Lower lobe of right lung (tissue), 2 donors: ENCODE measurements at places on chromosomes 2 and 18.

GRCh38 chr2:204669382-204669781 is 124.1 kb downstream of the PARD3B start:
- H3K4me3 ChIP-seq, result no peak overlapping the region
- H3K4me1 ChIP-seq, result peaks cover 13% of the 10 kb centered on the region
- no peak overlapping the region for H3K27ac ChIP-seq
- DNase-seq, result no peak
- no peaks in the 10 kb centered on the region for H3K36me3 ChIP-seq

GRCh38 chr2:55175254-55176093 is 56.6 kb downstream of the CLHC1 start:
- no peak overlapping the region for H3K27ac ChIP-seq
- H3K4me3 ChIP-seq, result no peak overlapping the region

DNA sequence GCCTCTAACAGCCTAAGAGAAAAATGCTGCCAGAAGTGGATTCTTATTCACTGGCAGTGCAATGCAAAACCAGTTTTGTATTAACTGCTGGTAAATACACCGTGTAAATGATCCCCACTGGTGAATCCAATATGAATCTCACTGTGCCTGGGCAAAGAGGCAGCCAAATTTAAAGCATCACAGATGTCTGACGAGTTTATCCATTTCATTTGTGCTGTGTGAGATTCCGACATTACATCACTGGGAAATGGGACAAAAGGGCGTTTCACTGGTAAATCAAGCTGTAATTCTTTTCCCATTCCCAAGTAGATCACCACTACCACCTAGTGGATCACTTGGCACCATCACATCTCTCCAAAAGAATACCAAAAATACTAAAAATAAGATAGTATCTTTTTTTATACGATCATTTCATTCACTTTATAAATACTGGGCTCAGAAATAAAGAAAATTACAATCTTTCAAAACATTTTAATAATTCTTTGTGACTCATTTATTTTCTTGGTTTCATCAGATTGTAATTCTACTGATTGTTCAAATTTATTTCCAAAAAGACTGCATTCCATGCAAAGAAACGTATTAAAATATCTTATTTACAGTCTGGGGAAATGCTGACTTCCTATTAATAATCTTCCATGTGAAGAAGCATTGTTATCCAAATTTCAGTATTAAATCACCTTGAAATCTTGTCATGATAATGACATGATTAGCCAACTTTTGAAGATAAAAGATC is 125.6 kb downstream of the GRB14 start:
- no peak overlapping the region for H3K27ac ChIP-seq
- no peaks in the 10 kb centered on the region for H3K27me3 ChIP-seq
- H3K4me3 ChIP-seq, result no peak overlapping the region
- H3K36me3 ChIP-seq, result no peaks in the 10 kb centered on the region

GRCh38 chr2:102304711-102305611 is 6.4 kb upstream of the IL1RL1 start:
- H3K27me3 ChIP-seq, result peaks cover 3% of the 10 kb centered on the region
- no peaks in the 10 kb centered on the region for H3K36me3 ChIP-seq
- no peak overlapping the region for H3K4me3 ChIP-seq
- no peak for DNase-seq
- no peaks in the 10 kb centered on the region for H3K4me1 ChIP-seq

GRCh38 chr2:103353774-103354173 is 591.9 kb downstream of the TMEM182 start:
- H3K27me3 ChIP-seq, result no peaks in the 10 kb centered on the region
- no peak overlapping the region for H3K4me3 ChIP-seq
- DNase-seq, result no peak
- H3K4me1 ChIP-seq, result no peaks in the 10 kb centered on the region
- no peak overlapping the region for H3K27ac ChIP-seq

GRCh38 chr2:241730671-241731293 is 3.6 kb upstream of the D2HGDH start:
- no peak overlapping the region for H3K4me3 ChIP-seq
- peaks cover 16% of the 10 kb centered on the region for H3K4me1 ChIP-seq
- no peak for DNase-seq
- no peaks in the 10 kb centered on the region for H3K27me3 ChIP-seq

DNA sequence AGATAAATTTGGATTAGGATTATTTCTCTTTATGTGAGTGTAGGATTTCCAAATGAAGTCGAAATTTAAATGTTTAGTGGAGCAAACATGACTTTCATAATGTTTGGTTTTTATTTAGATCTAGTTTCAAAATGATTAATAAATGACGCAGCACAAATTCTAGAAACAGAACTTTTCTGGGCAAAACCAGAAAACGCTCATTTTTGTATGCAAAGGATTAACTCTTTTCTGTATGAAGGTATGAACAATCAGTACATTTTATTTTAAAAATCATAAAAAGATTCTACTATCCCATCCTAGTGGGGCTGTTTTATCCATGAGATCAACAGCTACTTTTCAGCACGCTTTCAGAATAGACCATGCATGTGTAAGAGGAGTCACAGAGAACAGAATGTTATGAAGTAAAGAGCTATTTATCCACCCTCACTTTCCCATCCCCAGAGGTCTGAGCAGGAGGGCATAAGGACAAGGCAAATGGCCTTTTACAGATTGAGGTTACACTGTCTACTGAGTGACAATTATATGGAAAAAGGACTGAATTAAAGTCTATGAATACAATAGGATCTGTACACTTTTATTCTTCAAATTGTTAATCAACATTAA is 270.8 kb downstream of the ZEB2 start:
- no peaks in the 10 kb centered on the region for H3K27me3 ChIP-seq
- H3K27ac ChIP-seq, result peak overlapping the region; percentile 27
- no peaks in the 10 kb centered on the region for H3K4me1 ChIP-seq

DNA sequence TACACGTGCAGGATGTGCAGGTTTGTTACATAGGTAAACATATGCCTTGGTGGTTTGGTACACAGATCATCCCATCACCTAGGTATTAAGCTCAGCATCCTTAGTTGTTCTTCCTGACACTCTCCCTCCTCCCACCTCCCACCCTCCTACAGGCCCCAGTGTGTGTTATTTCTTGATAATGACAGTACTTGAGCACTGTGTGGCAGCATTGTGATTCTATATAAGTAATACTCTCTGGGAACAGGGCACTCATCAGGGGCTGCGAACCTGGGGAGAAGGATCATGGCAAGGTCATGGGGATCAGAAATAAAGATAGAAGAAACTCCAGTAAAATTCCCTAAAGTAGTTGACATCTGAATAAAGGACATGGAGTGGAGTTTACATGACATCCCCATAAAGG is 1256.2 kb upstream of the CRIM1 start:
- no peak for DNase-seq
- no peak overlapping the region for H3K4me3 ChIP-seq
- no peaks in the 10 kb centered on the region for H3K36me3 ChIP-seq

DNA sequence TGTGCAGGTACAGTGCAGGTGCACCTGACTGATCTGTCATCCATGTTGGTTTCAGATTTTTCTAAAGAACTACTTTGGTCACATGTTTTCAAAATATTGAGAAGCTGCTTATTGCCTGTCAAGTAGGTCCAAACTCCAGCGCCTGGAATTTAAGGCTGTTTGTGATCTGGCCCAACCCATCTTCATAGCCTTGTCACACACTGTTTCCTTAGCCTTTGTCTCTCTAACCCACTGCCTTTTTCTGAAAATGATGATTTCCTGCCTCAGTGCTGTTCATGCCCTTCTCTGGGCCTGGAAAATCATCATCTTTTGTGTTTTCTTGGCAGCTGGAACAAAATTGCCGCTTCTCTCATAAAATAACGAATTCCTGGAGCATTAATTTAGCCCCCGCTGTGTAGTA is 7.2 kb downstream of the LIMS1 start:
- H3K27me3 ChIP-seq, result no peaks in the 10 kb centered on the region
- no peak overlapping the region for H3K27ac ChIP-seq

- H3K27me3 ChIP-seq, result no peaks in the 10 kb centered on the region
- DNase-seq, result no peak
- H3K36me3 ChIP-seq, result no peaks in the 10 kb centered on the region
- H3K27ac ChIP-seq, result no peak overlapping the region
These were observed 119.3 kb upstream of the GYPC start for GRCh38 chr2:126536605-126537200.

GRCh38 chr2:84441036-84441435 is 18.0 kb downstream of the SUCLG1 start:
- no peak overlapping the region for H3K27ac ChIP-seq

DNA sequence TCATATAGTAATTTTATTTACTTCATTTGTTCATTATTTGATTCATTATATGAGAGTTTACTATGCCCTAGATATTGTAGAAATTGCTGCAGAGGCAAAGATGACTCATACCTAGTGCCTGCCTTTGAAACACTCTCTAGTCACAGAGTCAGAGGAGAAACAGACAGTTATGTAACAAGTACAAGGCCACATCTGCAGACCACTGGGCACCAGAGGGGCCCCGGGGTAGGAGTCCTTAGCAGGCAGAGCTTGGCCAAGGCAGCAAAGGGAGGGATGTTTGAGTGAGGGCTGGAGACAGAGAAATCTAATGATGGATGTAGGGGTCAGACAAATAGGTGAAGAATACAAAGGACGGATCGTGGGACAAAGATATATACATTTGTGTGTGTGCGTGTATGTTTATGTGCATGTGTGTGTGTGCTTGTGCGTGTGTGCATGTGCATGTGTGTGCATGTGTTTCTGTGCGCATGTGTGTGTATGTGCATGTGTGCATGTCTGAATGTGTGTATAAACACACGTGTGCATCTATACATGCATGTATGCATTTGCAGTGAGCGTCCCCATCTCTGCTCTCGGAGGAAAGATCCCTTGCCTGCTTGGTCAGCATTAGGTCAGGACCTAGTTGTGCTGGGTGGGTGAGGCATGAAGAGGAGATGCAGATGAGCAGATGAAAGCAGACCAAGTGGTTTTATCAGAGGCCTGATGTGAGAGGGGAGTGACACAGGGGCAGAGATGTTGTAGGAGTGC is 170.6 kb upstream of the MYT1L start:
- no peak overlapping the region for H3K4me3 ChIP-seq
- H3K27ac ChIP-seq, result no peak overlapping the region
- no peaks in the 10 kb centered on the region for H3K36me3 ChIP-seq

DNA sequence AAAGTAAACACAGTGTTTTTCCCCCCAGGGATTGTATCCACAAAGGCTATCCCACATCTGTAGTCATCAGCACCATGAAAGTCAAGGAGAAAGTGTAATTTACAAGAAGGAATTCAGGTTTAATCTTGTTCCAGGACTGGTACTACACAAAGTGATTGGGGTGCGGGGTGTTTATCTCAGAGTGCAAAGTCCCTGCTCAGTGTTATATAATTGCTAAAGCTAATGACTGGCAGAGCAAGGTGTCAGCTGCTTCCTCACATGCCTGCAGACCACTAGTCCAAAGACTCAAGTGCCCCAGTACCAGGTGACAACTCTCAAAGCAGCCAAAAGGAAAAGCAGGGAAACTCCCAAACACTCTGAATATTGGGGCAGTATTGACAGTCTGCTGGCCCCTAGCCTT is 40.4 kb upstream of the PDCL3 start:
- DNase-seq, result no peak
- H3K4me3 ChIP-seq, result no peak overlapping the region
- H3K36me3 ChIP-seq, result no peaks in the 10 kb centered on the region
- H3K27ac ChIP-seq, result no peak overlapping the region

DNA sequence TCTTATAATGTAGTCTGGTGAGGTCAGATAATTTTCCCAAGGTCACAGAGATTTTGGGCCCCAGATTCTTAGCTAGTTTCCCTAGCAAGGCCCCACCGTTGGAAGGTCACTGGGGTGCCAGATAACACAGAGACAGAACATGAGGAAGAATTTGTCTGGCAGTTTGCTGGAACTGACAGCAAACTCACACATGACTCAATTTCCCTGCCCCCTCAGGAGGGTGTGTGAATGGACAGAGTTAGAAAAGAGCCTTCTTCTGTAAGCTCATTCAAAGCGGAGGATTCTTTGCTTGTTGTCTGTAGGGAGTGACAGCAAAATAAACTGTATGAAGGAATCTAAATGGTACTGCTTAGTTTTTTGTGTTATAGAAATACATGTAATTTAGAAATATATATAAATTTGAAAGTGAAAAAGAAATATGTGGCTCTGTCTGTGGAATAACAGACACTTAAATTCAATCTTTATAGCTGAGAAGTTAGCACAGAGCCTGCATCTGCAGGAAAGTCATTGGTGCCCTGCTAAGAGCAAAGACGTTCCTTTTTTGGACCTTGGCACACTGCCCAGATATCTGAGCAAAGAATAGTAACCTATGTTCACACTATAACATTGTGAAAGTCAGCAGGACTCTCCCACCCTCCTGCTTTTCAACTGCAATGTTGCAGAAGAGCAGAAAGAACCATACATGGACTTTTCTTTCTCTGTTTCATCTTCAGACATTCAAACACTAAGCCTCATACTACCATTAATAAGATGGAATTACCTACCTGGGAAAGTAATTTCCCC is 2.1 kb downstream of the MDH1 start:
- H3K27ac ChIP-seq, result no peak overlapping the region
- H3K27me3 ChIP-seq, result no peaks in the 10 kb centered on the region
- H3K4me1 ChIP-seq, result peaks cover 40% of the 10 kb centered on the region

GRCh38 chr18:1976484-1976883 is 594.8 kb downstream of the METTL4 start:
- no peaks in the 10 kb centered on the region for H3K27me3 ChIP-seq
- H3K27ac ChIP-seq, result no peak overlapping the region
- DNase-seq, result no peak

GRCh38 chr2:133884739-133885381 is 316.6 kb upstream of the NCKAP5 start:
- no peak overlapping the region for H3K27ac ChIP-seq
- H3K4me3 ChIP-seq, result no peak overlapping the region
- H3K27me3 ChIP-seq, result no peaks in the 10 kb centered on the region
- H3K4me1 ChIP-seq, result no peaks in the 10 kb centered on the region

- H3K27ac ChIP-seq, result no peak overlapping the region
- H3K27me3 ChIP-seq, result peaks cover 9% of the 10 kb centered on the region
- H3K36me3 ChIP-seq, result no peaks in the 10 kb centered on the region
- no peak overlapping the region for H3K4me3 ChIP-seq
- no peak for DNase-seq
These were observed 22.3 kb downstream of the SP5 start for GRCh38 chr2:170737406-170737805.

DNA sequence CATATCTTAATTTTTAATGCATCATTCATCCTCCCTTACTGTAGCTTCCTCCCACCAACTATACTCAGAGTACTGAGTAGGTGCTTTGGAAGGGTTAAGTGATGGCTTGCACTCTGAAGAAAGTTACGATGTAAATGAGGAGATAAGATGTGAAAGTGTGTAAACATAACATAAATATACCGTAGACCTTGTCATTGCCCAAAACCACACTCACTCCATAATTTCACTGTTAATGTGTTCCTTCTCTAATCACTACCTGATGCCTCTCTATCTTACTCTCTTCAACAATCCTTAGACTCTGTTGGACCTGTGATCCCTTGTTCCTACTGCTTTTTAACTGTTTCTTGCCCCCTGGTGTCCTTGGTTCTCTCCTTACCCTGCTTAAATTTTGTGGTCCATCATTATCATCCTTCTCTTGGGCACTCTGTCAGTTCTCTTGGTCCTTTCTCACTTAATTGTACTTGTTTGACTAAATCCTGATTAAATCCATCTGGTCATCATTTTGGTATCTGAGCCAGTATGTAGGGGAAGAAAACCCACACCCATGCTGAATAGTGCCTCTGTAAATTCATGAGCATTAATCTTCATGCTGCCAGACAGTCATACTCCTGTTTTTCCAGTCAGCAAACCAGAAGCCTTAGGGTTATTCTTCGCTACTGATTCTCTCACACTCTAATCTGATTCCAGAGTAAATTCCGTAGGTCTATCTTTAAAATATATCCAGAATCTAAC is 45.0 kb downstream of the PMS1 start:
- no peak overlapping the region for H3K27ac ChIP-seq
- no peak for DNase-seq
- no peak overlapping the region for H3K4me3 ChIP-seq
- H3K27me3 ChIP-seq, result no peaks in the 10 kb centered on the region
- H3K4me1 ChIP-seq, result no peaks in the 10 kb centered on the region
- H3K36me3 ChIP-seq, result peaks cover 3% of the 10 kb centered on the region
